A549 treated with Hydrocortisone at 1 μM for 4 hours (cell line): ENCODE measurements at places on chromosomes 11 and 22. TPM values are rescaled to one million over a fixed set of nuclear protein-coding genes. Genes with fewer than 3 reads are reported as not detected.

Gene HEPACAM
- not detected in 5 replicates for total RNA-seq

Gene KCNE3
- not detected in 5 replicates for total RNA-seq

Gene DGCR6
- 1.1 to 2.1 TPM (median 1.5 TPM) in 5 replicates for total RNA-seq

Gene ANGPTL5
- 0.06 to 0.14 TPM (median 0.11 TPM) in 4 of 5 replicates, not detected in the other for total RNA-seq

Gene HOATZ
- total RNA-seq: not detected in 5 replicates

Gene OR5AP2
- not detected in 5 replicates for total RNA-seq

Gene LINC01488
- total RNA-seq: 0.05 TPM in 1 of 5 replicates, not detected in the others

Gene SCARF2
- 0.66 to 1.2 TPM (median 0.86 TPM) in 5 replicates for total RNA-seq

Gene SCUBE2
- total RNA-seq: 0.28 to 0.46 TPM (median 0.43 TPM) in 5 replicates

Gene OR8I2
- total RNA-seq: not detected in 5 replicates

Gene C11orf65
- total RNA-seq: 0.16 to 0.60 TPM (median 0.21 TPM) in 5 replicates

Gene PIK3IP1
- total RNA-seq: 0.64 to 0.84 TPM (median 0.74 TPM) in 5 replicates

Gene GTSE1
- 30.2 to 35.3 TPM (median 32.0 TPM) in 5 replicates for total RNA-seq

Gene PRAME
- 94.6 to 117 TPM (median 102 TPM) in 5 replicates for total RNA-seq

Gene C11orf21
- total RNA-seq: not detected in 5 replicates

Gene TCN1
- total RNA-seq: 0.15 to 0.55 TPM (median 0.28 TPM) in 5 replicates

Gene ANKRD13D
- total RNA-seq: 20.8 to 26.3 TPM (median 21.8 TPM) in 5 replicates

Gene LRRN4CL
- total RNA-seq: 0.07 to 0.13 TPM (median 0.11 TPM) in 4 of 5 replicates, not detected in the other

Gene MOGAT2
- not detected in 5 replicates for total RNA-seq

Gene WT1
- total RNA-seq: 4.8 to 5.7 TPM (median 5.4 TPM) in 5 replicates

Gene IFITM10
- 1.1 to 2.3 TPM (median 1.2 TPM) in 5 replicates for total RNA-seq

Gene BAIAP2L2
- 5.3 to 8.0 TPM (median 7.2 TPM) in 5 replicates for total RNA-seq

Gene TRIM34
- total RNA-seq: 2.6 to 4.0 TPM (median 3.2 TPM) in 5 replicates

Gene MIOX
- total RNA-seq: not detected in 5 replicates

Gene LRRC32
- total RNA-seq: 0.17 to 0.23 TPM (median 0.21 TPM) in 5 replicates

Gene HBB
- total RNA-seq: not detected in 5 replicates

Gene FHIP1B
- total RNA-seq: 14.6 to 20.3 TPM (median 16.2 TPM) in 5 replicates

Gene UBE2L3
- 60.4 to 68.6 TPM (median 64.9 TPM) in 5 replicates for total RNA-seq

Gene CDC42EP2
- total RNA-seq: 13.2 to 20.7 TPM (median 16.6 TPM) in 5 replicates

Gene TTC38
- 12.6 to 17.6 TPM (median 13.5 TPM) in 5 replicates for total RNA-seq

Gene NXPE1
- total RNA-seq: not detected in 5 replicates

Gene OR51E1
- not detected in 5 replicates for total RNA-seq

Gene TMEM191B
- 0.63 to 1.5 TPM (median 1.3 TPM) in 5 replicates for total RNA-seq
